Osteocyte (in vitro differentiated cells): ENCODE measurements at places on chromosomes 3 and 15. TPM values are rescaled to one million over a fixed set of nuclear protein-coding genes. Genes with fewer than 3 reads are reported as not detected.

- no peak for DNase-seq
Observed at GRCh38 chr3:150610785-150611184, 7.7 kb downstream of the SELENOT start.

- no peak for DNase-seq
Observed at GRCh38 chr3:89847955-89848354, 740.5 kb downstream of the EPHA3 start.

DNA sequence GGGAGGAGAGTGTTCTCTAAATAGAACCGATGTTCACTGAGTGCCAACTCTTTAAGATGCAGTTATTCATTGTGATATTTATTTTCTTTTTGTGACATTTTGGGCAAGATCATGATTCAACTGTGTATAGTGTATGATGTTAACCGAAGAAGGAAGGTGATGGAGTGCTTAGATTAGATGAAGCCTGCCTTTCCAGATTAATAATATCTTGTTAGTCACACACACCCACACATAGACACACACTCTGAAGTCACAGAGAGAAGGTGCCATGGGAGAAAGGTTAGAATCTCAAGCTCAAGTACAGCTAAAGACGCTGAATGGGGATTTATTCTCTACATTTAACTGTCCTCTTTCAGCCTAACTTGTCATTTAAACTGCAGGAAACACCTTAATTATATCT lies 77.0 kb downstream of the SLC9A9 start:
- no peak for DNase-seq

GRCh38 chr3:143824735-143825385 lies 23.4 kb downstream of the SLC9A9 start:
- no peak for DNase-seq

IL17RE gene
- 0.89 and 1.4 TPM in 2 replicates for total RNA-seq

ANKUB1 gene
- not detected in 2 replicates for total RNA-seq

DNA sequence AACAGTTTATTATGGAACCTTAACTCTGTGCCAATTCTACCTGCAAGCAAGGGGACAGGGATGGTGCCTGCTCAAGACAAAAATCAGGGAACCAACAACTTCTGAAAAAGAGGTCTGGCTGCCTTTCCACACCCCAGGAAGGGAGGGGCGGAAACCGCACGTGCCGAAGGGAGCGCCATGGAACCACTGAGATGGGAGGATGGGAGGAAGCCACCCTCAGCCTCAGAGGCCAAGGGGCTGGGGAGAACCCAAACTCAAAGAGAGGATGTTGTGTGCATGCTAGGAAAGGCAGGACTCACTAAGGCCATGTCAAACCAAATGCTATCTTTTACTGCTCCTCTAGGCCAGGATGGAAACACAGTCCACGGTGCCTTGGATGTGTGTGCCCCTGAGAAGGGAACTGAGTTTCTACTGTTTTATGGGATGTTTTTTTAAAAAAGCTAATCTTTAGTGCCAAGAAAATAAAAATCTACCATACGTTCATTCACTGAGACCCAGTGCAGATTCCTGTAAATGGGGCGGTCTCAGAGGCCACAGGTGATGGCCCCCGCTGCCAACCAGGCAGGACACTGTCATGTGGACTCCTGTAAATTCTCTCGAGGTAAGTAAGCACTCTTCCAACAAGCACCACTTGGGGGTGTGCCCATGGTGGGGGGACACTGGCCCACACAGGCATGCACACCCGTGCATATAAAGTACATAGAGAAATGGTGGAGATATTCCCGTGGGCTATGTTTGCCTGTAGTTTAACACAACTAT lies 20.5 kb downstream of the SRPRB start:
- no peak for DNase-seq
